HAP-1 (cell line): ENCODE measurements at places on chromosomes 3 and 15.

- DNase-seq = no peak
These were observed 20.3 kb downstream of the GPR160 start for GRCh38 chr3:170058127-170058526.

DNA sequence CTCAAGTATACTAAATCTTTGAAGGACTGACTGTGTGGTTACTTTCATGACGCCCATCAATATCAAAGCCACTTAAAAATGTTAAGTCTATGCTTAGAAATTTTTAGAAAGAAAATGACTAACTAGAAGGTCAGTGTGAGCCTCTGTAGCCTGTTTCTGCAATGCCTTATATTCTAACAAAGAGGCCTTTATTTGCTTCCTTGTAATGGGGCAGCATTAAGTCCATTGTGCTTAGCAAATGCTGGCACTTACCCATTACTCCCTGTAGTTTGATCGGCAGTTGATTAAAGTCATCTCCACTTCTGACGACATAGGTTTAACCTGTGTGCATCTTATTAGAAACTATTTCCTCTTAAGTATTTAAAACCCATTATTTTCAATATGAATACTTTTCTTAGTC, 91.6 kb upstream of the FAM98B start:
- no peak for DNase-seq

DNA sequence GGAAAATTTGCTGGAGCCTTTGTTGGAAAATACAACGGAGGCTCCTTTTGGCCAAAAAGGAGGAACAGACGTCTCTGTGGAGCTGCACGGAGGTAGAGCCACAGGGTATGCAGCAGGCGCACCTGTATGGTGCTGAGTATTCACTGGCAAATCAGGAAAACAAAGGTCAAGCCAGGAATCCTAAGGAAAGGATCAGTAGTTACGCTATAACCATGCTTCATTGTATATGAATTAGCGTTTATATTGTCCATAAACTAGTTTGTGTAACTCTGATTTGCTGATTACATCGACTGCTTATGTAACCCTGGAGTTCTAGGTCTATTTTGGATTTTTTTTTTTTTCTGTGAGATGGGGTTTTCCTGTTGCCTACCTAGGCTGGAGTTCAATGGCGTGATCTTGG, 45.4 kb downstream of the LPP start:
- DNase-seq = no peak

- no peak for DNase-seq
These were observed 54.7 kb downstream of the TRPC1 start for GRCh38 chr3:142778541-142778940.

- DNase-seq = peak; percentile 58
These were observed 247.9 kb downstream of the ZMAT3 start for GRCh38 chr3:178823591-178824246.

GRCh38 chr3:87873136-87873535, 185.7 kb downstream of the CGGBP1 start:
- DNase-seq = no peak

DNA sequence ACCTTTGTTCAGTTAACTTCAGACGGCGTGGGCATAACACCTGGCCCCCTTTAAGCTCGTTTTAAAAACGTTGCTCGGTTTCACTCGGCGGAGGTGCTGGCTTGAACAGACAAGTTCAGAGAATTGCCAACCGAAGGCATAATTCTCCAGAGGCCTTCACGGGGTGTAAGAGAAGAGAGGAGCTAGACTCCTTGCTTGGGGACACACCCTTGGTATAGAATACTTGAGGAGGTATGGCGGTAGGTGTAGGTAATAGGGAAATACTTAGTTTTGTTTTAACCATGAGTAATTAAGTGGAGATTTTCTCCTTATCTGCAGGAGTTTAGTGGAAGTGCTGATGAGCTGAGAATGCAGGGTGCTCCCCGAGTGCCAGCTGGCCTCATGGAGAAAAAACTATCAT, 921 bp downstream of the FBXL2 start:
- peak; percentile 39 for DNase-seq

- no peak for DNase-seq
These were observed 46.8 kb downstream of the WDR76 start for GRCh38 chr15:43873651-43874050.

DNA sequence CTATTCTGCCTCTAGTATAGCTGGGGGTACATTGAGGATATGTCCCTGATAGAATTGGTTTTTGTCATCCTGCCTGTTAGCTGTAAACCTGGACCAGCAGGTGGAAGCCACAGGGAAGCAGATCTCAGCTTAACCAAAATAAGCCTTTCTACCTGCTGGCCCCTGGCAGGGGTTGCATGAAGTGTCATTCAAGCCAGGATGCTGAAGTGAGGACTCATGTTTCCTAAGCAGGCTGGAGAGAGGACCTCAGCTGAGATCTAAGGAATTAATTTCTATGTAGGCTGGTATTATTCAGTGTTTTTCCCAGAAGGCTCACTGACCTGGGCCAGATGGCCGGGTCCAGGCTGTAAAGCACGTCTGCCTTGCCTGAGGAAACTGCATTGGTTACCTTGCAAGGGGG, 128.9 kb downstream of the MEGF11 start:
- no peak for DNase-seq

GRCh38 chr3:54891540-54891897, 36.3 kb downstream of the LRTM1 start:
- DNase-seq = peak; percentile 64

DNA sequence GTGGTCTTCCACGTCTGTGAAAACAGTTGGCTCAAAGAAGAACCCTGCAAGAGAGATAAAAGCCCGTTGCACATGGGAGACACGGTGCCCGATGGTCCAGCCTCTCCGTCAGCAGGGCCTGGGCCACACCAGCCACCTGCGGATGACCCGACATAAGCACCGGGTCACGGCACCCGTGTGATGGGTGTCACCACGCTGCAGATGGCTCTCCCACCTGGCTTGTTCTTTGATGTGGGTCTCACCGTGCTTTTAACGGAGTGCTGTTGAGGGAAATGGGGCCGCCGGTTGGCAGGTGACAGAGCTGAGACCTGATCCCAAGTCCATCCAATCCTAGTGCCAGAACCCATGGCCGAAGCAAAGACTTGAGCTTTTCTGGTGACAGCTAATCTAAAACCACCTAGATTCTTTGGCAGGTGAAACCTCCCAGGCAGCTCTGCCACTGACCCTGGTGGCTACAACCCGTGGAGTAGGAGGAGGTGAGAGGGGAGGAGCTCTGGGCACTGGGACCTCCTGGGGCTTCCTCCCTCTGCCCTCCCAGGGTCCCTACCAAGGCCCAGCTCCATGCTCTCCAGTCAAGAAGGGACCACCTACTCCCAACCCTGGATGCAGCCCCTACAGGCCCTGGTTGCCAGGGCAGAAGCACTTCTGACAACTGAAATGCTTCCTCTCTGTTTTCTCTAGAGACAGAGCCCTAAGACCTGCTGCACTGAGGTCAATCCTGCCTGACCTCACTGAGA, 23.4 kb upstream of the SLC41A3 start:
- no peak for DNase-seq

DNA sequence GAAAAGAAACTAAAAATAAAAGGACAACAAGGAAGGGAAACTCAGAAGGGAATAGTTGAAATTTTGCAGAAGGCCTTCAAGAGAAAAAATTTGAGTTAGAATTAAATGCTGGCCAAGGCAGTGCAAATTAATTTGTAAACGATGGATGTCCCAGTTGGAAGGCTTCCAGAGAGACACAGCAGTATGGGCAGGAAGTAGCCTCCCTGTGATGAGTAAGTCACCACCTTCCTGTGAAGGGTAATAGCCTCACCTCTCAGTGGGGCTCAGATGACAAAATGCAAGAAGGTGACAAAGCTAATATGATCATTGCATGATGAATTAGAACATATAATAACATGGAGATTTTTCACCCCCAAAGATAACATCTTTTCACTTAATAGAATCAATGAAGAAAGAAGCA, 27.3 kb upstream of the TMCO5A start:
- no peak for DNase-seq

DNA sequence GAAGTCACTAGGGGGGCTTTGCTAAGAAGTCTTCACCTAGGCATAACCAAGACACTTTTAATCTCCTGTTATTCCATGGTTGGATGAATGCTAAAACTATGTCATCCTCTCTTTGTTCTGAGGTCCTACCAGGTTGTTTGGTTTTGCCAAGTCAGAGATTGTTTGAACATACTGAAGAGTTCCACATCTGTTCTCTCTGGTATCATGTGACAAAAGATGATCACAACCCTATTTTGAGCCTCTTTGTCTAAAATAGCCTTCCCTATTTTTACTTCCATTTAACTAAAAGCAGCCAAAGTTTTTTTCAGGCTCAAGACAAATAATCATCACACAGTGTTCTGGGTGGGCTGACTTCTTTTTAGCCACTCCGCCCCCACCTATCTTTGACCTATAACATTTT, 218.4 kb upstream of the LMCD1 start:
- DNase-seq = no peak

DNA sequence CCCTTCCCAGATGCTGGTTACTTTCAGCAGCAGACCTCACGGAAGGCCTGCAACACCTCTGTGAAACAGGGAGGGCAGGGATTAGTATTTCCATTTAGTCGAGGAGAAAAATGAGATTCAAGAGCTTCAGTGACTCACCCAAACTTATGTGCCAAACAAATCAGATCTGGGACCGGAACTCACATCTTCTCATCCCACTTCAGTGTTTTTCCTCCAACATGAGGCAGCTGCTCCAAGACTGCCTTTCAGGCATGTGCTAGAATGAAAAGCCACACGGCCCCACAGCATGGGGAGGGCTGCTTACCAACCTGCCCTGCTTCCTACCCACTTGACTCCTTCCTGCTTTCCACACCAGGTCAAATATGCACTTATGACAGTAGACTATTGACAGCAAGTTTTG, 129.4 kb upstream of the SLC24A5 start:
- no peak for DNase-seq

DNA sequence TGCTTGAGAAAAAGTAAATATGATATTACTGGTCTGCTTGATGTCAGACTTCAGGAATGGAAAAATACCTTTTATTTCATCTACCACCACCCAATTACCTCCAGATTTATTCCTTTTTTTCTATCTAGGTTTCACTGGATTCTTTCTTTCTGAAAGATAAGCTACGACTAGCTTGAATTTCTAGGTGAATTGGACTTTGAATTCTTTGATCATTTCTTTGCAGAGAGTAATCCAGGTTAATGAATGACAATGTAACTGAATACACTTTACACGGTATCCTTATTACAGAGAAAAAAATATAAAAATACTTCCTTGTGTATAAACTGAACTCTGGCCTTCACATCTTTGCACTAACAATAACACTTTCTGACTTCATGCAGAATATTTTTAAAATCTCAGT, 59.5 kb upstream of the TRPC1 start:
- no peak for DNase-seq

DNA sequence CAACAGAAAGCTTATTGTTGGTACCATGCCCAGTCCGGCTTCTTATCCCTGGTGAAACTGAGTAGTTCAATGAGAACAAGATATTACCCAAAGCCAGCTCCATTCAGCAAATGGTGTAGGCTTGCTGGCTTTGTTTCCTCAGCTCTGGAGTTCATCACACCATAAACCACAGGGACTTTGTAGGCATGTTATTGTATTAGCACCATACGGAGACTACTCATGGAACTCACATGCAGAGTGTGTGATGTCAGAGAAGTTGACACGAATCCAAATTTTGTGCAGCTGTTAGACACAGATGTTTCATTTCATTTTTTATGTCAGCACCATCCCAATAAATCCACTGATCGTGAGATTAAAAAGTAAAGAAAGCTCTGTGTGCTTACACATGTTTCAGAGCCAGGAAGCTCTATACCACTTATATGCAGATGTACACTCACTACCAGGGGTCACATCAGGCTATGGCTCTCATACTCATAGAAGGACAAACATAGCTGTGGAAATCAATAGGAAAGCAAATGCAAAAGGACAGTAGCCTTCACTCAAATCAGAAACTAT, 63.4 kb upstream of the LEKR1 start:
- no peak for DNase-seq

- no peak for DNase-seq
These were observed 30.6 kb upstream of the LRRC3B start for GRCh38 chr3:26591926-26592325.

DNA sequence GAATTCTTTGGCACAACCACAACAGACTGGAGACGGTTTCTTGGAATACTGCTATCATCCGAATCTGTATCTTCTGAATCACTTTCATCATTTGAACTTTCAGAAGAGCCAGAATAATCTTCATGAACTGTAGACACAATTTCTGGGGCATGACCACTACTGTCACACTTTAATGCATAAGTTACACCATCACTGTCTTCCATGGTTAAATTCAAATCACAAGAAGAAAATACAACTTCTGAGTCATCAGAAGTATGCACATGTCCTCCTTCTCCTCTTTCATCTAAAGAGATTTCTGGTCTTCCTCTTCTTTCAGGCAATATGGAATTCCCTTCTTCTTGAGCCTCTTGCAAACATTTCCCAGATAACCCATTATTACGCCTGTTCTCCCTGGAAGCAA, 42.5 kb downstream of the SETD2 start:
- DNase-seq = no peak

GRCh38 chr3:188060840-188061544, 93.0 kb upstream of the LPP start:
- DNase-seq = peak; percentile 15

DNA sequence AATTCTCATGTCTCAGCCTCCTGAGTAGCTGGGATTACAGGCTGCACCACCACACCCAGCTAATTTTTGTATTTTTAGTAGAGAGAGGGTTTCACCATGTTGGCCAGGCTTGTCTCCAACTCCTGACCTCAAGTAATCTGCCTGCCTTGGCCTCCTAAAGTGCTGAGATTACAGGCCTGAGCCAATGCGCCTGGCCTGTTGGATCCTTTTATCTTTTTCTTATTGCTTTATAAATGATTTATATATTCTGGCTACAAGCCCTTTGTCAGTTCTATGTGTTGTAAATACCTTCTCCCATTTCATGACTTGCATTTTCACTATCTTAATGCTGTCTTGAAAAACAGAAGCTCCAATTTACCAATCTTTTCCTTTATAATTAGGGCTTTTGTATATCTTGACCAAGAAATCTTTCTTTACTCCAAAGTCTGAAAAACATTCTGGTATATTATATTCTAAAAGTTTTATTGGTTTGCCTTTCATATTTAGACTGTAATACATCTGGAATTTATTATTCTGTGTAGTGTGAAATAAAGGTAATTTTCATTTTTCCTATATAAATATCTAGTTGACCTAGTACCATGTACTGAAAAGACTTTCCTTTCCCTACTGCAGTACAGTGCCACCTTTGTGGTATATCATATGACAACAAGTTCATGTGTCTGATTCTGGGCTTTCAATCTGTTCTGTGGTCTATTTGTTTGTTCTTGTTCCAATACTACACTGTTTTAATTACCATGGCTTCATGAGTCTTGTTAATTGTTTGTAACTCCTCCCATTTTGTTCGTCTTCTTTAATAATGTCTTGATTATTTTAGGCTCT, 52.9 kb upstream of the RNU6-1 start:
- no peak for DNase-seq

DNA sequence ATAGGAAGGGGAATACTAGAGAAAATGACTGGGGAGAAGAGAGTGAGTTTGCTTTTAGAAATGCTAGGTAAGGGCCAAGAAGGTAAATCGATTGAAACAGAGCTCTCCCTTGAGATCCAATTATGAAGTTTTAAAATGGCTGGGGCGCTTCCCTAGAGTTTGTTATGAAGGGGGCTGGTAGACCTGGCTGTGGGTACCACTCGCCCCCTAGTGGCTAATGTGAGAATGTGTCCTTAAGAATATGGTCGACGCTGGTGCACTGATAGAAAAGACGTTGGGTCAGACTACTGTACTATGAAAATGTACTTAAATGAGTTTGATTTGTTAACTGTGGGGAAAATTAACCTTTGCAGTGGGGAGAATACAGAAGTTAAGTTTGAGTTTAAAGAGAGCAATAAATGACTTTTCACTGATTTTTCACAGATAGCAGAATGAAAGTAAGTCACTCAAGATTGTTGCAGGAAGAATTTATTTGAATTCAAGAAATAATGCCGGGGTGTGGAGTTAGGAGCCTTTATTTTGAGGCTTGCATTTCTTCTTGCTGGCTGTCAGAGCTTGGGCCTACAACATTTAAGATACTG, 9.2 kb downstream of the TMPRSS7 start:
- DNase-seq = peak; percentile 80
